NCI-H774 (cell line): ENCODE measurements at places on chromosomes 1 and 21.

DNA sequence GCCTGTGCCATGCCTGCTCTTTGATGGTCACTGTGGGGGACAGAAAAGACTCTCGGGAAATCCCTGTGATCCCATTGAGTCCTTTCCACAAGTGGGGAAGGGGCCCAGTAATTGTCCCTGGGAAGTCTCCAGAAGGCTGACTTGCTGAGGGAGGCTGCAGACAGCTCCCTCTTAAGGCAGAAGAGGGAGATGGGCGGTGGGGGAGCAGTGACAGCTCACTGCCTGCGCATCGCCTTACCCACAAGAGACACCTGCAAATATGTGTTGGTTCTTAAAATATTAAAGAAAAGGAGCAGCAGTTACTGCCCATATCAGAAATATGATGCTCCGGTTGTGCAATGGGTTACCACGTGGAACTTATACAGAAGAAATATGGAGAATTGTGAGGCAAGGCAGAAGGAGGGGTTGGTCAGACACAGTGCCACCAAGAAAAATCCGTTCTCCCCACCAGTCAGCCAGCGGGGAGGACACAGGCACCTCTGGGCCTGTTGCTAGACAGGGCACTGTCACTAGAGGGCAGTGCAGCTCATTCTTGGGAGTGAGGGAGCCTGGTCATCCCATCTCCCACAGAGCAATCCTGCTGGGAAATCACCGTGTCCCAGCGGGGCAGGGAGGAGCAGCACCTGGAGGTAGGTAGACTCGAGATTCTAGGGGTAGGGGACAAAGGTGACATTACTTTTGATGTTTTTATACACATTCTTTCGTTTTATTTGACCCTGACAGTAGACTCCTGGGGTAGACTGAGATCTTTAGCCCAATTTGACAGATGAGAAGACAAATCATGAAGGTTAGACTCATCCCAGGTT is 6.9 kb upstream of the CAMK1G start:
- DNase-seq: peak; percentile 25

- no peak for DNase-seq
These were observed 75.0 kb upstream of the MRPS6 start for GRCh38 chr21:33998402-33998801.

- DNase-seq: no peak
These were observed 3.8 kb upstream of the TINAGL1 start for GRCh38 chr1:31572323-31573104.

DNA sequence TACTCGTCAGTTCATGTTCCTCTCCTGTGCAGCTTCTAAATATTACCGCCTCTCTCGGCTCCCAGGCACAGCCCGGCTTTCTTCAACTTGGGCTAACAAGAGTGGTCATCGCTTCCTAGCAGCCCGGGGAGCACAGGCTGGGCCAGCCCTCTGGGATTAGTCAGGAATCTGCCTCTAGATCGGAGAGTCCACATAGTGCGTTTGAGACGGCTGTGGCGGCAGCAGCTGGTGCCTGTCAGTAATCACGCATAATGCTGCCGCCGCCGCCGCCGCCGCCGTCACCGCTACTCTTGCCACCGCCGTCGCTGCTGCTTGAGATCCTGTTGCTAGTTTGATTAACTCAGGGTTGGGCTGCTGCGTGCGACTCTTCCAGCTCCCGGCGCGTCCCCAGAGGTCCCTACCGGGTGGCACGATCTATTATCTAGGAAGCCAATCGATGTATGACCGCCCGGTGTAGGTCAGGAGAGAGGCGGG is at the start of gene RXRG:
RXRG (minus strand) TSS at position 230 of the 474 bp plus-strand sequence. CDS start 233 bp downstream, outside the sequence.
- peak; percentile 56 for DNase-seq

DNA sequence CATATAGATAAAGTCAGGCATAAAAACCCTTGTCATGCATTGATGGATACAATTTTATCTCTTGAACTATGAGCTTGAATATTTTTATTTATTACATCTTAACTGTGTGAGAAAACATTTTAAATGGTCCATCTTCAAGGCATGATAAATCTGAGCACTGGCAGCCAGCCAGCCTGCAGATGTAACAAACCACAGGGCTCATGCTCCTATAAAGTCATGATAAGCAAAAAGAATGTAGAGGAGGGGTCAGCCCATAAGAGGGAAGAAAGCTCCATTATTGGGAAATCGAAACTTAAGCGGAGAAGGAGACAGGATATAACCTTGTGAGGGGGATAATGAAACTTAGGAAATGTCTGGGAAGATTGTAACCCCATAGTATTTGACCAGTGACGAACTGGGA is 839.0 kb downstream of the LRRIQ3 start:
- DNase-seq: no peak

DNA sequence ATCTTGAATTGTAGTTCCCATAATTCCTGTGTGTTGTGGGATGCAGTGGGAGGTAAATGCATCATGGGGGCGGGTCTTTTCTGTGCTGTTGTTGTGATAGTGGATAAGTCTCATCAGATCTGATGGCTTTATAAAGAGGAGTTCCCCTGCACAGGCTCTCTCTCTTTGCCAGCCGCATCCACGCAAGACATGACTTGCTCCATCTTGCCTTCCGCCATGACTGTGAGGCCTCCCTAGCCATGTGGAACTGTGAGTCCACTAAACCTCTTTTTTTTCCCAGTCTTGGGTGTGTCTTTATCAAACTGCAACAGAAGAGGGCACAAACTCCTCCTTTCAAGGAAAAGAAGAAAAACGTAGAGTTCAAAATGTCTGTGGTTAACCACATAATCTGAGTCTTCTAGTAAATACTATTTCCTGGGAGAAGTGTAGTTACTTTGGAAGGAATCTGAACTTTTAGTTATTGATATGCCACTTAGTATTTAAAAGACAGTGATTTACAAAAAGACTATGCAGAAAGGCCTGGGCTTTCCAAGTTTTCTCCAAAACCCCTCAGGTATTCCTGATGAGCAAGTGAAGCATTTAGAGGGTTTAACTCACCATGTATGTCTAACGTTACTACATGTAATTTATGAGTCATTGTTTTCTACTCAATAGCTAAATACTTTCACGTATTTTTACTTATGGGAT is 10.0 kb downstream of the ADAMTS1 start:
- no peak for DNase-seq

- no peak for DNase-seq
These were observed 141.2 kb downstream of the PGBD5 start for GRCh38 chr1:230284891-230285290.

- DNase-seq: no peak
These were observed 1.1 kb upstream of the KIF21B start for GRCh38 chr1:201024625-201024998.

DNA sequence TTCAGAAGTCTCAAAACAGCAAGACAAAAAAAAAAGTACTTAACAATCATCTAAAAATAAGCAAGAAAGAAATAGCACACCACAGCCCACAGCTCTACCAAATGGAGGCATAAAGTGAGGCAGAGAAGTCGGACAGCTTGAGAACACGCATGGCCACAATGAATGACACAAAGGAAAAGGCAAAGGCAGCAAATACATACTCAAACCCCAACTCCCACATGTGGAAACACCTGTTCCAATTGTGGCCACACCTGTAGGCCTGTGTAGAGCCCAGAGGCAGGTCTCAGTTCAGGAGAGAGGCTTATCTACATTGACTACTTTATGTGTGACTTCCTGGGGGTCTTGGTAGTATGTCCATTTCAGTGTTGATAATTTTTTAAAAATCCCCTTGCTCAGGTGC is 543.5 kb downstream of the LMO4 start:
- no peak for DNase-seq

DNA sequence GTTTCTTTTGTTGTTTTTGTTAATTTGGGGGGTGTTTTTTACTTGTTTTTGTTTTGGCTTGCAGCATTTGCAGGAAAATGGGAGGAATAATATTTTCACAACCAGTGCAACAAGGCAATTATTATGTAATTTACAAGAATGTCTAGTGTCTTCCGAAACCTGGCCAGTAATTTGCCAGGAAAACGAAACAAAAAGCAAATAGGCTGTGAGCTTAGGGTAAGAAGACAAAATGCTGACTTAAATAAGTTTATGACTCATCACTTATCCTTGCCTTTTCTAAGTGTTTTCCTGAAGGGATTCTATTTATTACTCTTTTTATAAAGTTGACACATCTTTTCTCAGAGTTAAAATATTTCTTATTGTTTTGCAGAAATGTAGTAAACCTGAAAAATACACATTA is 49.8 kb downstream of the KCNT2 start:
- no peak for DNase-seq

GRCh38 chr1:23124259-23125026 is 44.2 kb downstream of the LUZP1 start:
- DNase-seq: no peak

- DNase-seq: no peak
These were observed 58.2 kb downstream of the LMX1A start for GRCh38 chr1:165298203-165298820.

- no peak for DNase-seq
These were observed 72.6 kb downstream of the PGM1 start for GRCh38 chr1:63665824-63666223.

- peak; percentile 24 for DNase-seq
These were observed 749 bp upstream of the PEX11B start for GRCh38 chr1:145918992-145919939.

GRCh38 chr1:211305044-211305443 is 21.6 kb upstream of the TRAF5 start:
- DNase-seq: no peak

DNA sequence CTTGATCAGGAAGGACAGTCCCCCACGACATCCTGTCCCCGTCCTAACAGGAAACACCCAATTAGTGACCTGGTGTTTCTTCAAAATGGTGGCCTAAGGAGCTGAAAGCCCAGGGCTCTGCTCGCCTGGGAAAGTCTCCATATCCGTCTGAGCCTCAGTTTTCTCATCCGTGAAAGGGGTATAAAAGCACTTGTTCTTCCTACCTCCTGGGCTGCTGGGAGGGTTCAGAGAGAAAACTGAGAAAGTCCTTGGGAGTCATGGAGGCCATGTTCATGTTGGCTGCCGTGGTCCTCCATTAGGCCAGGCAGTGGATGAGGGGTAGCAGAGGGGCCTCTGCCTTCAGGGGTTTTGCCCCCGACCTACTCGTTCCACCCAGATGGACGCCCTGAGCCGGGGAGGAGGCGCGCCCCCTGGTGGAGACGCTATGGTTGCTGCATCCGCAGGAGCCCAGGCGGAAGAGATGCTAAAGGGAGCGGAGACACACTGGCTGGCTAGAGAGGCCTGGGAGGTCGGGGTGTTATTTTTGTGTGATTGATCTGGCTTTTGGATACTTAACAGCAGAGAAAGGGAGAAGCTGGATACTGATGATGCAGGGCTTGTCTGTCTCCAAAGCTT is 113.5 kb downstream of the PRDM2 start:
- DNase-seq: no peak

- no peak for DNase-seq
These were observed 100.9 kb upstream of the MARK1 start for GRCh38 chr1:220426989-220427388.

GRCh38 chr1:240888039-240888786 is 276.3 kb upstream of the GREM2 start:
- DNase-seq: peak; percentile 51

- DNase-seq: no peak
These were observed 13.6 kb upstream of the TARS2 start for GRCh38 chr1:150473659-150474058.

GRCh38 chr1:180482425-180483275 is 19.7 kb downstream of the ACBD6 start:
- peak; percentile 8 for DNase-seq

DNA sequence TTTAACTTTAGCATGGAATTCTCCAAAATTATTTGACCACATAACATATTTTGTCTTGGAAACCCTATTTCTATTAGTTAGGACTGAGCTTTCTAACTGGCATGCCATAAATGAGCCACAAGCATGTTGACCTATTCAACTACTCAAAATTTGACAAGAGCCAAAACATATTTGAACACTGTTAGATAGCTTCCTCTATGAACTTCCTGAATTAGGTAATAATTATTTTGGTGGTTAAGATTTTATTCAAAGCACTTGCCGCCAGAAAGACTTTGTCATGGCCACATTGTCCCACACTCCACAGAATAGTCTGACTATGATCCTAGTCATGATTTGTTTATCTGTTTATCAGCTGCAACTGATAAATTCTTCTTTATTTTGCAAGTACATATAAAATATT is 23.1 kb upstream of the CTPS1 start:
- no peak for DNase-seq

DNA sequence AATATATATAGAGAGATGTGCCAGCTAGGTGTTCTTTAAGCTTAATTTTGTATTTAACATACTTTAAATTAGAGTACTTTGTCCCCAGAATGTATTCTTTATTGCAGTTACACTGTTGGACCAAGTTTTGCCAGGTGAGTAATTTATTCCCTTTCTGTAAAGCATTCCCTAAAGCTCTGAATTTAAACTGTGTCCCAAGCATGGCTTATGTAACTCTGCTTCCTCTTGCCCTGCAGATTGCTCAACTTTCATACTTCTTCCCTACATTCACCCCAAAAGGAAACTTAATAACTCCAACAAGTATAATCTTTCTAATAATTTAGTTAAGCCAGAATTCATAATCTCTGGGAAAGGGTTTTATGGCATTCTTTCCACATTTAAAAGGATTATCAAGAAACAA is 5.6 kb downstream of the LYPLAL1 start:
- no peak for DNase-seq

DNA sequence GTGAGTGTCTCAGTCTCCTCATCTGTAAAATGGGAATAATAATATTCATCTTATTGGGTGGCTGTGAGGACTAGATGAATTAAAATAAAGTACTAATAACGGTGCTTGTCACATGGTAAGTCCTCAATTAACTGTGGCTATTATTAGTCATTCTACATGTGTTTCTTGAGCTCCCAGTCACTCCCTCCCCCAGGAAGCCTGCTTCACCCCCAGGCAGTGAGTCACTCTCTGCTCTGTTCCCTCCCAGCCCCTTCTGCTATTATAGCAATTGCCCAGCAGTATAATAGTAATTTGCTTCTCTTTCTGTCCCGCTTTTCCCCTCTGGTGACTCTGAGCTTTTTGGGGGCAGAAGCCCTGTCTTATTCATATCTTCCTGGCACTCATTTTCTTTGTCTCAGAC is 102.0 kb downstream of the BEND5 start:
- DNase-seq: no peak

DNA sequence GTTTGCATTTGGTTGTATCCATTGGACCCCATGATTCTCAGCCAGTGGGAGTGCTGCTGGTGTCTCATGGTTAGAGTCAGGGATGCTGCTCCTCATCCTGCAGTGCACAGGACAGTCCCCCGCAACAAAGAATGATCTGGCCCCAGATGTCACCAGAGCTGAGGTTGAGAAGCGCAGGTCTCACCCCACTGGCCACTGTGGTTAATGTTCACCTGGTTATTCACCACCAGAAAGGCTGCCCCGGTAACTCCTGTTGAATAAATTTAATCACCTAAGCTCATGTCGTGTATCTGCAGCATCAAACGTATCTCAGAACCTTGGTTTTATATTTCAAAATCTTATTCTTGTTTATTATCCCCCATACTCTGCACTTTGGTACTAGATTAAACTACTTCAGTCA is 75.8 kb downstream of the ATP5PO start:
- no peak for DNase-seq

DNA sequence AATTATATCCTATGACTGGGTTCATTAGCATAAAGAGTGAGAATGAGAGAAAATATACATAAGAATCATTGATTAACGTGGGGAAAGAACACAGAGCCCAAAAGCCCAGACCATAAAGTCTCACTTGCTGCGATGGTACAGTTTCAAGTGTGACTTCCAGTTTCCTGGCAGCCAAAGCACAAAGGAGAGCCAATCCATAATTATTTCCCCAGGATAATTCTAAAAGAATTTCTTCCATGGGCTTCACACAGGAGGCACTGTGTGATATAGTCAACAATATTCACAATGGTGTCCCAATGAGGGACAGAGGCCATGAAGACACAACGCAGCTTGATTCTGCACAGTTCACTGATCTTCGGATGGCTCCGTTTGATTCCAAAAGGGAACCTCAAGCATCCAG is 321.6 kb downstream of the PLPP3 start:
- DNase-seq: no peak
